T follicular helper cell (primary cell): ENCODE measurements at places on chromosomes 7 and 10.

- no peak for DNase-seq
Observed at GRCh38 chr7:50962962-50963374, 180.3 kb upstream of the GRB10 start.

- DNase-seq, result no peak
Observed at GRCh38 chr7:116325517-116325916, 115.2 kb downstream of the TES start.

DNA sequence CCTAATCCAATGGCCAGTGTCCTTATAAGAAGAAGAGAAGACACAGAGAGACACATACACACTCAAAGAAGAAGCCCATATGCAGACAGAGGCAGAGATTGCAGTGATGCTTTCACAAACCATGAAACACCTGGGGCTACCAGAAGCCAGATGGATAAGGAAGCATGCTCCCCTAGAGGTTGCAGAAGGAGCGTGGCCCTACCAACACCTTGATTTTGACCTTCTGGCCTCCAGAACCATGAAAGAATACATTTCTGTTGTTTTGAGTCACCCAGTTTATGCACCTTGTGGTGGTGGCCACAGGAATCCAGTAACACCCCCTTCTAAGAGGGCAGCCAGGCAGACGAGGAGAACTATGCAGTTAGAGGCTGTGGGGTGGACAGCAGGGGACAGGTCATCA, 43.5 kb downstream of the AOC1 start:
- no peak for DNase-seq

GRCh38 chr7:111437736-111438135, 124.6 kb downstream of the IMMP2L start:
- no peak for DNase-seq

DNA sequence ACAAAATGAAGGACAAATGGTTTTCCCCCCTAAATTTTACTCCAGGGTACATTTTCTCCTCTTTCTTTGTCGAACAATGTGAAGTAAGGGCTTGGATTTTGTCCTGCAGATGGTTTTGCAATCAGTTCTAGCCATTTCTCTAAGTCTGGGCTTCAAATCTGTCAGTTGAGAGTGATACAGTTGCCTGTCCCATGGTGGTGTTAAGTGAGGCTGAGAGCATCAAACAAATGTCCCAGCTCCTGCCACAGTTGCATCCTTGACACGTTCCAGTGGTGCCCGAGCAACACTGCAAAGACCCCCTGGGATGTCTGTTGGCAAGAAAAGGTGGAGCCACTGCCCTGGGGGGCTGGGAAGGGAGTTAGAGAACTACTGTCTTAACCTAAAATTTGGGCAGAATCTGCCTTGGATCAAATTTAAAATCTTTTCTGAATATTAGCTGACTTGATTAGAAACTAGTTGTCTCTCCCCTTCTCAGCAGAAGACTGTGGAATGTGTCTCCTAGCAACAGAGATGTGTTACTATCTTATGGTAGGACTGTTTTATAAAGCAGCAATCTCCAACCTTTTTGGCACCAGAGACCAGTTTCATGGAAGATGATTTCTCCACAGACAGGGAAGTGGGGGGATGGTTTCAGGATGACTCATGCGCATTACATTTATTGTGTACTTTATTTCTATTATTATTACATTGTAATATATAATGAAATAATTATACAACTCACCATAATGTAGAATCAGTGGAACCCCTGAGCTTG, 102.0 kb upstream of the STEAP1B start:
- DNase-seq, result no peak

- no peak for DNase-seq
Observed at GRCh38 chr7:46163246-46163645, 242.2 kb upstream of the IGFBP3 start.
